ENCODE measurements at places on chromosomes 7 and 10.

DNA sequence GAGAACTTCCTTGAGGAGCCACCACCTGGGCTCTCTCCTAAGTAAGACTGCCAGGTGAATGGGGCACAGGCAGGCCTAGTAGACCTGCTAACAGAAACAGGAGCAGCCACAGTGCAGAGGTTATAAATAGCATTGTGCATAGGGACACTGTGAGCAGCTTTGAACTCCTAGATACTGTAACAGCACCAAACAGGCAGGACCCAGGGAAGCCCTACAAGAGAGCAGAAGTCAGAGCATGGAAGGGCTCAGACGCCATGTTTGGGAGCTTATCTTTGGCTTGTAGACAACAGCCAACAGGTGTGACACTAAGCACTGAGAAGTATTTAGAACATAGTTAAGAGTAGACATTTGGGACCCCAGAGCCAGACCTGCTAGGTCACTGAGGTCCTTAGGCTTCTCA is 14.5 kb downstream of the XRCC2 start:
- no peaks in the 10 kb centered on the region for H3K27me3 ChIP-seq
- H3K4me3 ChIP-seq, result no peak overlapping the region
- DNase-seq, result no peak
- no peak overlapping the region for H3K27ac ChIP-seq
- no peaks in the 10 kb centered on the region for H3K36me3 ChIP-seq

DNA sequence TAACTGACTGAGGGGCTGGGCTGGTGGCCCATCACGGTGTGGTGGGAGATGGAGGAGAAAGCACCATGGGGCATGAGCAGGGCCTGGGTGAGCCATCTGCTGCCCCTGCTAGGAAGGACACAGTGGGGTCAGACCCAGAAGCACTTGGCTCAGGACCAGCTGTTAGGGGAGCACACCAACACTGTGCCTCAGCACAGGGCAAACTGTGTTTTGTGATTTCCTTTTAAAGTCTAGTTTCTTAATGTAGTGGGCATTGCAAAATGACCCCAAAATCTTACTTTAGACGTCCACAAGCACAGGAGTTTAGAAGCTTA is 41.2 kb downstream of the NCAPG2 start:
- no peak overlapping the region for H3K27ac ChIP-seq
- no peak overlapping the region for H3K4me3 ChIP-seq
- H3K36me3 ChIP-seq, result no peaks in the 10 kb centered on the region
- no peaks in the 10 kb centered on the region for H3K4me1 ChIP-seq
- no peak for DNase-seq

- H3K27ac ChIP-seq, result no peak within 1 kb of the TSS
- H3K4me3 ChIP-seq, result peak within 1 kb of the TSS; percentile 24
- no peaks in the 10 kb centered on the region for H3K27me3 ChIP-seq
- no peak for DNase-seq
- no peaks in the 10 kb centered on the region for H3K36me3 ChIP-seq
These were observed at the start of gene CHRM2 for GRCh38 chr7:136868496-136869000. Gene CHRM2, plus strand, starts transcription at chr7:136868652. Its CDS starts 146,214 bp downstream, at chr7:137014866.

DNA sequence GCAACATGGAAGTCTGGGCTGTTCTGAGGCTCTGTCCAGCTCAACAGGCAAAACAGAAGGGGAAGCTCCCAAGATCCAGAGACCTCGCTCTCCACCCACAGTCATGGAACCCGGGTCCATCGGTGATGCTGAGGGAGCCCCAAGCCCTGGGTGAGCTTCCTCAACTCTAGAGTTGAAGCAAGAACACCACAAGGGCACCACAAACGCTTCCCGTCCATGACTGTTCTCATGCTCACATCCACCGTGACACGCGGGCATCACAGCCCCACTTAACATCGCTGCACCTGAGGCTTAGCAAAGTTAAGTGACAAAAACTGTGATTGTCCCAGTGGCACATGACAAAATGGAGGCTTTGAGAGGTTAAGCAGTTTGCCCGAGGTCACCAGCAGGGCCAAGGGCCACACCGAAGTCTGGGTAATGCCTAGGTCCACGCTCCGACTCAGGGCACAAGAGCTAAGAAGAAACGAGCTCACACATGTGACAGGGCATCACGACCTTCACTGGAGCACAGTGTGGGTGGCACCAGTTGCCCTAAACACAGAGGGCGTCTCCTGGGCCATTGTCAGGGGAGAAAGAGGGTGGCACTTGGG is 110.6 kb downstream of the OAT start:
- no peaks in the 10 kb centered on the region for H3K27me3 ChIP-seq
- no peaks in the 10 kb centered on the region for H3K4me1 ChIP-seq
- no peak for DNase-seq
- H3K27ac ChIP-seq, result no peak overlapping the region

DNA sequence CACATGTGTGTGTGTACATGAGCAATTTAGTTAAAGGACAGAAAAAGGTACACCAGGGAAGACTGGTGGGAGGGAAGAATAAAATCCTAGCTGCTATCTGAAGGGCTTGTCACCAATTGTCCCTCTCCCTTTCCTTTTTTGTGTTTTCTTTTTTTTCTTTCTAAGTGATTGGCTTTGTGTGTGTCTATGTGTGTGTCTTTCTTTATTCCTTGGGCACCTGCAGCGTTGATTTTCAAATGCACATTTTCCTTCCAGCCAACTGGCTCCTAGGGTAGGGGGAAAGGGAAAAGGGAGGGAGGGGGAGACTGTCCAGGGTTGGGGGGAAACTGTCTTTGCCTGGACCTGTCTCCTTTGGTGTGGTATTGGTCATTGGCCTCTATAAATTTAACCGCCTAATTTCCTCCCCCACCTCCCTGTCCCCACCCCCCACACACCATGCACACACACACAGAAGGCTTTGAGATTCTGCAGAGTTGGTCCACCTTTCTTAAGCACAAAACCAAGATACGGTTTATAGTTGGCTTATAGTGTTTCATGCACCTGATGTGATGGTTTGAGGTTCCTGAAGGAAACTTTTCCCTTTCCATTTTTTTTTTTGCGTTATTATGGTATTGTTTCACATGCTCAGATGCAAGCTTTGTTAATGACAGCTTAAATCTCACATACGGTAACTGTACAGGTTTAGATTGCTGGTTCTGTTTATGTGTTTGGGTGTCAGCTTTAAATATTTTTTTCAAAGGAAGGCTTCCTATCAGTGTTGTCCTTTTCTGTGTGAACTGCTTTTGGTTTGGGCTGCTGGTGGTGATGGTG is 2.6 kb downstream of the AUTS2 start:
- H3K4me3 ChIP-seq, result peak overlapping the region; percentile 98
- H3K27me3 ChIP-seq, result no peaks in the 10 kb centered on the region
- H3K27ac ChIP-seq, result no peak overlapping the region
- DNase-seq, result no peak
- no peaks in the 10 kb centered on the region for H3K36me3 ChIP-seq

DNA sequence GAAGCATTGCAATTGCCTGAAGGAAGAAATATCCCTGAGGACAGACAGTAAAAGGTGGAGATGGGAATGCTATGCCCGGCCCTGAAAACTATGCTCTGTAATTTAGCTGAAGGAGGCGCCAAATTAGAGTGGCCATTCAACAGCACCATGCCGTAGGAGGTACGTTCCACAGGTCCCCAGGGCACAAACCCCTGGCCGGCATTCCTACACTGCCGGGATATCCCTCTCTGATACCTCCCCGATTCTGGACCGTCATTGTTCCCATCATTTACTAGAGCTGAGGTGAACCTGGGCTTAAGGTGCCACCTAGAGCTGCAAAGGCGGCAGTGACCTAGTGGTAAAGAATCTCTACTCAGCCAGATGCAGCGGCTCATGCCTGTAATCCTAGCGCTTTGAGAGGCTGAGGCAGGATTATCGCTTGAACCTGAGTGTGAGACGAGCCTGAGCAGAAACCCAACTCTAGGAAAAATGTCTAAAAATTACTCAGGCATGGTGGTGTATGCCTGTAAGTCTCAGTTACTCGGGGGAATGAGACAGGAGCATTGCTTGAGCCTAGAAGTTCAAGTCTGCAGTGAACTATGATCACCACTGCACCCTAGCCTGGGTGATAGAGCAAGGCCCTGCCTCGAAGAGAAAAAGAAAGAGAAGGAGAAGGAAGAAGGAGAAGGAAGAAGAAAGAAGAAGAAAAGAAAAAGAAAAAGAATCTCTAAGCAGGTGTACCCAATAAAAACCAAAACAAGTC is 53.0 kb upstream of the TNKS2 start:
- no peaks in the 10 kb centered on the region for H3K36me3 ChIP-seq
- H3K27ac ChIP-seq, result no peak overlapping the region
- H3K4me3 ChIP-seq, result peak overlapping the region; percentile 25
- H3K27me3 ChIP-seq, result no peaks in the 10 kb centered on the region

All from thoracic aorta (tissue), 2 donors.